ENCODE measurements at places on chromosomes 3 and 15.

DNA sequence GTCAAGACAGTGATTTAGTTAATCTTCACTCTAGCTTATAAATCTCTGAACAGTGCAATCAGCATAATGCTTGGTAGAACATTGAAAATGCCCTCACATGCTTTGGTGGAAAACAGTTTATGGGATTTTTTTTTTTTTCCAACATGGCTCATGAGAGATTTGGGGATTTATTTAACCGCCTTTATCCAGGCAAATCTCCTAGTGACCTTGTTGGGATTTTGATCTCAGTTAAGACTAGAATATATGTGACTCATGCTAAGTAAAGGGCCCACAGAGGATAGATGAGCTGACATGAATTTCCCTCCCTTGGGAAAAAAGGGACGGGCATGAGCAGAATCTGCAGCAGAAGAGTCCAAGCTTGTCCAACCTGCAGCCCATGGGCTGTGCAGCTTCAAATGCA, 18.7 kb downstream of the LRTM1 start:
- DNase-seq: no peak

DNA sequence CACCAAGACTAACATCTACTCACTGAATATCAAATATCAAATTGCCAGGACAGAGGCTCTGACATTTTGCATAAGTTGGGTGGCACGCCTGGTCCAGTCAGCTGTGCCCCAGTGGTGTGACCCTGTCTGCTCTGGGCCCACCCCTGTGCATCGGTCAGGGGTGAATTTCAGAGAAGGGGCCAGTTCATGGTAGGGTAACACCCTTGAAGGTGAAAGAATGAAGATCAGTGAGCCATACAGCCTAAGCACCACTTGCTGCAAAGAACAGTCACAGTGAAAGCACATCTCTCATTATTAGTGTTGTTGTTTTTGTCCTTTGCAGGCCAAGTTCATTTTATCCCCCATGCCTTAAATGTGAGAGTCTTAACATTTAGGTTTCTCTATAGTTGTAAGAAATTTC, 86.8 kb downstream of the MYRIP start:
- no peak for DNase-seq

DNA sequence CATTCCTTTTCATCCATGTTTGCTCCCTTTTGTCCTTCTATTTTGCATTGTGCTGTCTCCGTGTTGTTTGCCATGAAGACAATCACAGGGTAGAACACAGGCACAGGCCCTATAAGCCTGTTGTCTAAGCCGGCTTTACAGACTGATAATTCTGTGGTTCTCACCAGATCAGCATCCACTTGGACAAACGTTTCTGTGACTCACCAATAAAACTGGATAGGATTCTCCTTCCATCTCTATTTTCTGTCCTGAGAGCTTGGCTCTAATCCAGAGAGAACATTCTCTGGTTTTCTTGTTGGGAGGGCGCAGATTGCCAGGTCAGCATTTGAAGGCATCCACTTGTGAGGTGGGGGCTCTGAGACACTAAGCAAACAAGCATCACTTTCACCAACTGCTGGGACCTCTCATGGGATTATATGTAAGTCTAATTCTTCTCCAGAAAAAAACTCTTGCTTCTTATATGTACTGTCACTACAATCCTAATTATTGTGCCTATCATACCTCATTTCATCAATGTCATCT, 101.6 kb downstream of the ERC2 start:
- DNase-seq: no peak

DNA sequence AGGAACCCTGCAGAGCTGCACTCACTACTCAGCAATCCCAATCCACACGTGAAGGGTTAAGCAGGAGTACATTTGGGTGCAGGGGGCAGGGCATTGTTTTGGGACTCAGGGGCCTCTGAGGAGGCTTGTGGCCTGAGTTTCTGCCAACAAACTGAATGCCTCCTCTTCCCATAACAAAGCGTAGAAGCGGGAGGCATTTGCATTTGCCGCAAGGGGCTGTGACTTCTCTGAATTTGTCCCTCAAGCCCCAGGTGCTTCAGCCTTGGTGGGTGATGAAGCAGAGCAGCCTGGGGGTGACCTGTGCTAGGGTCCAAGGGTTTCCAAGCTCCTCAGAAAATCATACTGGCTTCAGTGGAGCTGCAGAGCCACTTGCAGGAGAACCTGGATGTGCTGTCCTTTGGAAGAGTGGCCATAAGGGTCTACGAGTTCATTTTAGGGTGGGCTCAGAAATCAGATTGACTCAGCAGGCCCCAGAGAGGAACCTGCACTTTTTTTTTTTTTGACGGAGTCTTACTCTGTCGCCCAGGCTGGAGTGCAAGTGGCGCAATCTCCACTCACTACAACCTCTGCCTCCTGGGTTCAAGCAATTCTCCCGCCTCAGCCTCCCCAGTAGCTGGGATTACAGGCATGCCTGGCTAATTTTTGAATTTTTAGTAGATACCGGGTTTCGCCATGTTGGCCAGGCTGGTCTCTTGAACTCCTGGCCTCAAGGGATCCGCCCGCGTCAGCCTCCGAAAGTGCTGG, 1.4 kb upstream of the RPSA start:
- no peak for DNase-seq

- DNase-seq: no peak
Observed at GRCh38 chr3:105414841-105415240, 48.1 kb downstream of the ALCAM start.

DNA sequence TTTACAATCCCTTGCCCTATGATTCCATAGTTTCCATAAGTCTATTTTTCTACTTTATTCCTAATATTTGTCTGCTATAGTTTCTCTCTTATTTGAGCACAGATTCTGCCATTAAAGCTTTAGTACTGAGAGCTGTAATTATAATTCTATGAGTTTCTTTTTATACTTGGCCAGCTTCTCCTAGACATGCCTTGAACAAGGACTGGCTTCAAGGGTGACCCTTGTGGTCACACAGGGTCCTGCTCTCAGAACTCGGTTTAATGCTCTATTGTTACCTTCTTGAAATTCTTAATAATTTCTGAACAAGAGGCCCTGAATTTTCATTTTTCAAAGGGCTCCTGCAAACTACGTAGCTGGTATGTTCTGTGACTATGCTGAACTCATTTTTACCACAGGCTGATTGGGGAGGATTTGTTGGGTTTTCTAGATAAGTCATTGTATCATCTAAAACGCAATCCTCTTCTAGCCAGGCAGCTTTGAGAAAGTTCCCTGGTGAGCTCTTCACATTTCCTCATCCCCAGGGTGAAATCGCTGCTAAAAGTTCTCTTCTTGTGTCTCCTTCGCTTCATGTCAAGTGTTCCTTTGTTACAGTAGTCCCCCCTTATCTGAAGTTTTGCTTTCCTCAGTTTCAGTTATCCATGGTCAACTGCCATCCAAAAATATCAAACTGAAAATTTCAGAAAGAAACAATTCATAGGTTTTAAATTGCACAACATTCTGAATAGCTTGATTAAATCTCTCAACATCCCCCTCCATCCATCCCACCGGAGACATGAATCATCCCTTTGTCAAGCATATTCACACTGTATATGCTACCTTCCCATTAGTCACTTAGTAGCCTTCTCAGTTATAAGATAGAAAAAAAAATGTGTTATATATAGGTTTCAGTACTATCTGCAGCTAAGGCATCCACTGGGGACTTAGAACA, 12.6 kb upstream of the PLCL2 start:
- DNase-seq: no peak

- DNase-seq: no peak
Observed at GRCh38 chr3:16808393-16809107, 76.2 kb upstream of the PLCL2 start.

DNA sequence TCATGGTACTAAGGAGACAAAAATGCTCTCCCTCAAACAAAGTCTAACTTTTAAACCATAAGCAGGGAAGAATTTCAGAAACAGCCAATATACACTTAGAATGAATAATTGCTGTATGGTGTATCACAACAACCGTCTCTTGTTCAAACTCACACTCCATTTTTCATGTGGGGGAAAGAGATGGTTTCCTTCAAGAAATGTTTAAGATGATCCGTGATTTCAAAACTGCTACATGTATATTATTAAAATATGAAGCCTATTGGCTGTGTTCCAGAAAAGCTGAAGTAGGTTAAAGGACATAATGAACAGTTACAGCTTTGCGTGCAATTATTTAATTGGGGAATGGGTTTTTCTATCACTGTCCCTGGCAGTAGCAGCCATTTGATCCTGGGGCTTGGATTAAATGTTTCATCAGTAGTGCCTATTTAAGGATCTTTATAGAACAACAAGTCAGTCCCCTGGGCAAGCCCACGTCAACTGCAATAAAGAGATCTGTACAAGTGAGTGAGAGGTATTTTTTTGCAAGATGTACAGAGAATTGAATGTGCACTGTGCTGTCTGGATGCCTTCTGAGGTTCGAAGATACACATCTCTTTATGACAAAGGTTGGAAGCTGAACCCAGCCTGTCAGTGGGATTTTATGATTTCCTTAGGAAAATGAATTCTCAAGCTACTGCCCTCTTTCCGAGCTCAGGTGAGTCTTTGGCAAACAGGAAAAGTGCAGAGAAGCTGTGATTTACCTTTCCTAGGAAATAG, 337.2 kb upstream of the RARB start:
- DNase-seq: no peak
